Fibroblast of pulmonary artery (primary cell): ENCODE measurements at places on chromosomes 11 and 22.

DNA sequence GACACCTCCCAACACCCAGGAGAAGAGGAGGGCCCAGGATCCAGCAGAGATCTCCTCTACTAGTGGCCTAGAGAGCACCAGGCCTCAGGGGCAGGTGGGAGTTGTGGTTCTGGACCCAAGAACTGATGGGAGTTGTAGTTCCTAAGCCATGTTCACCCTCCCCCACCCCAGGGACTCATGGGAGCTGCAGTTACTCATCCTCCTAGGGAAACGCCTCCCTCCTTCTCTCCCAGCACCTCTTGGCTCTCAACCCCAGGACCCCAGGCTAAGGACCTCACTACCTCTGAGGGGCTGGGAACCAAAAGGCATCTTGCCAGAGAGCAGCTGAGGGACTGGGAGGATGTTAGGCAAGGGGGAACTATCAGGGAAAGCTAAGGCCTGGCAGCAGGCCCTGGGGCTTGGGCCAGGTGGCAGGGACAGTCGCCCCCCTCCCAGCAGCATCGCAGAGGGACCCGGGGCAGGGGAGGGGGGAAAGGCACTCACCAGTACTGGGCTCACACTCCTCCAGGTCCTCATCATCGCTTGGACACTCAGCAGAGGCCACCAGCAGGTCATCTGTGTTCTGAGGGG, 28.9 kb downstream of the SLC22A12 start:
- DNase-seq: peak; percentile 75

DNA sequence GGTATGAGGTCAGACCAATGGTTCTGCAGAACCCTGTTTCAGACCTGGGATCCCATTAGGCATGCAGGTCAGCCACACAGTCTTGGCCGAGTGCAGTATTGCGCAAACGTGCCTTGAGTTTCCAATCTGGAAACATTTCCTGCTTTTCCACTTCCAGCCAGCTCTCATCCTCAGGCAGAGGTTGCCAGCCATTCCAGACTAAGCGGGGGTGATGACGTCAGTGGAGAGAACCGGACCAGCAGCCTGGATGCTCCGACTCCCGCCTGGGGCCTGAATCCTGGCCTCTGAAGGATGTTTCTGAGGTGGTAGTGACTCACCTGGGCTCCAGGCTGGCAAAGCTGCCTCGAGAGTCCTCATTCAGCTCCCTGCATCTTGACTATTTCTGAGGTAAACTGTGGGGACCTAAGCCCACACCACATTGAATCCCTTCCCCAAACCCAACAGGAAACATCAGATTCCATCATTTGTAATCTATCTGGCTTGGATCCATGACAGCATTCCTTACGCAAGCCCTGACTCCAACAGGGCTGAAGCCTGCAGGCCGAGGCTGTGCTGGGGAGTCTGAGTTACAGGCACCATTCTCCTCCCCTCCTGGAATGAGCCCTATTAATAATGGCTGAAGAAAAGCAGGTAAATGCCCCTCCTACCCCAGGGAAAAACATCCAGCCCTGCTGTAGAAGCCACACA, 83.0 kb downstream of the ABTB2 start:
- DNase-seq: peak; percentile 99

DNA sequence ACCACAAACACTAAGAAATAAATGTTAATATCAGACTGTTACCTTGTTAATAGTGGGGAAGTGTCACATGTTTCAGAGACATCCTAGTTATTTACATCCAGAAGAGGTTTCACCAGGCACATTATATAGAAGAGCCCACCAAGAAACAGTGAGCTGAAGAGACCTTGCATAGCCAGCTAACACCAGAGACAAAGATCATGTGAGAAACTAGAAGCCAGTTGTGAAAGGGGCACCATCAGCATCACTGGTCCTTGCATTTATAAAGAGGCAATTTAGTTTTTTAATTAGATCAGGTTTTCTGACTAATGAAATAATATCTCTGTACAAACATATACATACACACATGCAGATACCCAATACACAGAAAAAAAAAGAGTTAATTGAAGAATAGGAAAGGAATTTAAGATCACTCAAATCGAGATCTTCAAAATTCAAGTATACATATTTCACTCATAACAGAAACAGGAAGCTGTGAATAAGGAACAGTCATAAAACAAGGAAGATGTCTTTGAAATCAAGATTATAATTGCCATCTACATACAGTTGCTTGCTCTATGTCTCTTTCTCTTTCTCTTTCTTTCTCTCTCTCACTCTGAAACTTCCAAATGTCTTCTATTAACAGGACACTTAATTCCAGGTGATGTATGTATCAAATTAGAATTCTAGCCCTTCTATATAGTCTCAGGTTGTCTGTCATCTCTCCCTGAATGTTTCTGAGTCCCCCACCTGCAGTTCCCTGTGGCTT, 348.7 kb downstream of the ETS1 start:
- no peak for DNase-seq

DNA sequence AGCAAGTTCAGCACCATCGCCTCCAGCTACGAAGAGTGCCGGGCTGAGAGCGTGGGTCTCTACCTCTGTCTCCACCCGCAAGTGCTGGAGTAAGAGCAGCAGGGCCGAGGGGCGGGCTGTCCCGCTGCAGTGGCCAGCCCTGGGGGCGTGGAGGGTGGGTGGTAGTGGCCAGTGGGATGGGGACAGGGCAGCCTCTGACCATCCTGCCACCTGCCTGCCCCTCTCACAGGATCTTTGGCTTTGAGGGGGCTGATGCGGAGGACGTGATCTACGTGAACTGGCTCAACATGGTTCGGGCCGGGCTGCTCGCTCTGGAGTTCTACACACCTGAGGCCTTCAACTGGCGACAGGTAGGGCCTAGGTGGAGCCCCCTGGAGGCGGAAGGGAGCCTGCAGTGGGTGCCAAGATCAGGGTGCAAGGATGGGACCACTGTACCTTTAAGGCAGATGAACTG, 15.0 kb upstream of the BBS1 start:
- no peak for DNase-seq

DNA sequence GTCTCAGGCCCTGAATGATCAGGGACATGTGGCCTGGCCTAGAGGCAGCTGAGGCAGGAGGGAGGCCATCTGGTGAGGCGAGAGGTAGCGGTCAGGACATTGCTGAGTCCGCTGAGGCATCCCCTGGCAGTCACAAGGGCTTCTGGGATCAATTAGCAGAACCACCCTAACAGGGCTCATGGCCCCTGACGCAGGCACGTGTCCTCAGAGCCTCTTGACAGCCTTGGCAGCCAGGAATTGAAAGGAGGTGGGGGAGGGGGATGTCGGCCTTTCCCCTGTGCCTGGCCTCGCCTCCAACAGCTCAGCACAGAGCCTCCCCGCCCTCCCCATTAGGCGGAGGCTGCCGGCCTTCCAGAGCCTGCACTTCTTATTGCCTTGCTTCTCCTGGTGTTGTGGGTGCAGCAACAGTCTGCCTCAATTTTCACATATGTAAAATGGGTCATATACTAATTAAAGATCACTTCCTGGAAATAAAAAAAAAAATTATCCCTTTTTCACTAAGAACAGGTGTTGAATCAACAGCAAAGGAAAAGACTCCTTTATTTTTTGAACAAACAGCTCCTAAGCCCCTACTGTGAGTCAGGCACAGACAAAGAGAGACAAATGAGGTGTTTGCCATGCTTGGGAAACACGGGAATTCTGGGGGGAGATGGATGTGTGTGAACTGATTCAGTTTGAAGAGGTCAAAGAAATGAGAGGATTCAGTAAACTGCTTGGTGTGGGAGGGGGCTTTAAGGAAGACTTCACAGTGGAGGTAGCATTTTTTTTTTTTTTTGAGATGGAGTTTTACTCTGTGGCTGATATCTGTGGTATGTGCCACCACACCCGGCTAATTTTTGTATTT, 55.3 kb downstream of the NFAM1 start:
- peak; percentile 24 for DNase-seq

DNA sequence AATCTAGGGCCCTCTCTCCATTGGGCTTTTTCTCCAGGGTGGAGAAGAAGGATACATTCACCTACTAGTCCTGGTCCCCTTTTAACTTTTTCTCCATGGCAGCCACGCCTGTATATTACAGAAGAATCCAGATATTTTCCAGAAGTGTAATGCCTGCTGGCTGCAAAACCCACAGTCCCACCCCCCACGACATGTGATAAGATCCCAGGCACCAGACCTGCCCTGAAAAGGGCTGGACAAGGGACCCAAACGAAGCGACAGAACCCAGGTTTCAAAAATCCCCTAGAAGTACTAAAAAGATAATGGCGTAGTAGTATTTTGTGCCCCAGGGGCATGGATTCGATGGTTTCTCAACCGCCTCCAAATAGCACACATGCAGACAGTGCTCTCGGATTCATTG, 2.8 kb downstream of the WT1 start:
- no peak for DNase-seq

DNA sequence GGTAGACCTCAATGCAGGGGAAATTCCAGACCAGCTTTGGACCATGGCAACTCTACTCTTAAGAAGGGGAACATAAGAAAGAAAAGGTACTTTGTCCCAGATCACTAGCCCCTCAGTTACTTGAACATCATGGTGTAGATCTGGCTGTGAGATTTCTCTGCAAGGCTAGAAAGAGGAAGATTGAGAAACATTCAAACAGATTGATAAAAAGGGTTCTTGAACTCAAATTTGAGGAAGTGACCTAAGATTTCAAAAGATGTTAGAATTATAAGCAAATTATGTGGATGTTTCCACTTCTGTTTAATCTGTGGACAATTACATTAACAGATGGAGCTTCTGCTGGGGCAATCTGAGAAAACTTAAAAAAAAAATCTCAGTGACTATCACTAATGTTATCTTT, 21.8 kb upstream of the UPB1 start:
- DNase-seq: no peak

DNA sequence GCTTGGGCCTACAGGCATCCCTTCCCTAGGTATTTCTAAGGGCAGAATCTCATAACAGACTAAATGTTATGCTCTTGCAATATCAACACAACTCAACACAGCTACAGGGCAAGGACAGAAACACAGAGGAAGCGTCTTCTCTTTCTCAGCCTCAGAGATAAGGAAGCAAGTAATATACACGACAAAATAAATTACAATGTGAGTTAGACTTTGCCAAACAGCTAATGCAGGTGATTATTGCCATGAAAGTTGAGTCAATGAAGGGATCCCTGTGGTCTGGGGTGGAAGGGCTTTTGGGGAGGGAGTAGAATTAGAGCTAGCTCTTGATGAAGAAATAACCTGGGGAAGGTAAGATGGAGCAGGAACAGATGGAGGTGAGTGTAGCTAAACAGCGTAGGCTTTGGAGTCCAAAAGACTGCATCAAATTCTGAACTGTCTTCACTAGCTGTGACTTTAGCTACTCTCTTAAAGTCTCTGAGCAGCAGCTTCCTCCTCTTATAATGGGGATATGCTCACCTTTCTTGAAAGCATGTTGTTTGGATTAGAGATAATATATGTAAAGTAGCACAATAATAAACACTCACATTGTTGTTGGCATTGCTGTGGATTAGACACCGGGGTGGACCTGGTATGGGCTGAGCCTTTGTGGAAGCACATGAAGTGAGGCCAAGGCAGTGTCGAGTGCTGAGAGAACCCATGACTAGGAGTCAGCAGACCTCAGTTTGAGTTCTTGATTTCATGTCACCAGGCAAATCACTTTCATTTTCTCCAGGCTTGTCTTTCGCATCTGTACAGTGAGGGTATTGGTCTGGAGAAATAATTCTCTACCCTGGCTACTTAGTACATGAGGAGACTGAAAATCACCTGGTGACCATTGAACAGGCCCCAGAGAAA, 41.0 kb upstream of the AQP11 start:
- DNase-seq: no peak

DNA sequence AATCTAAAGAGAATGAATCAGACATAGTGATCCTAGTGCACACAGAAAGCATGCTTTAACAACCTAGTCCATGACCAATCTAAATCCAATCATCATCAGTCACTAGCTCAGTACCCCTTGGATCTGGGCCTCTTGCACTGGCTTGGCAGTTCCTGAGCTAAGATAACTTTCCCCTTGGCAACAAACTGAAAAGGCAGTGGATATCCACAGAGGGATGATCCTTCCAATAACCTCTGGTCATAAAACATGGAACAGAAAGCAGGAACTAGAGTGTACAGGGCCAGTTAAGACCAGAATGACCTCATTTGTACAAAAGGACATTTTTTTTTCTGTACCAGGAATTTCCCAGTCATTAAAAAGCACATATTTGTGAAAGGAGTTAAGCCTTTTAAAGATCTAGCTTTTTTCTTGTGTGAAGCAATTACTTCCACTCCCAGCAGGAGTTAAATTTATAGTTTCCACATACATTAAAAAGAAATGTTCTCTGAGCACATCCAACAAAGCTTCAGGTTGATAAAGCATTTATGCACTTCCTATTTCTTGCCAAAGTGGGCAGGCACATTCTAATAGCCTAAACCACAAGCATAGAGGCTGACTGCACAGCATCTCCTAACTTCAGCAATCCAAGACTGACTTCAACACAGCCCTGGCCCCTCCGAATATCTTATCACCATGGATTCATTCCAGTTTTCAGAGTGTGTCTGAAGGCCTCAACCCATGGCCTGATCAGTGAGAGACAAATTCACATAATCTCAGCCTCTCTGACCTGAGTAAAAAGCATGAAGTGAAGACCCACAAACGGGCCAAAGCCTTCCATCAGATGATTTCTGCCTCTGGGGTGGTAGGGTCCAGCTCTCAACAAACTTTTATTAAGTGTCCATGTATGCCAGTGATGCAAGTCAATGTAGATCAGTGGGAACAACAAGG, 29.9 kb downstream of the GUCY1A2 start:
- DNase-seq: peak; percentile 69

DNA sequence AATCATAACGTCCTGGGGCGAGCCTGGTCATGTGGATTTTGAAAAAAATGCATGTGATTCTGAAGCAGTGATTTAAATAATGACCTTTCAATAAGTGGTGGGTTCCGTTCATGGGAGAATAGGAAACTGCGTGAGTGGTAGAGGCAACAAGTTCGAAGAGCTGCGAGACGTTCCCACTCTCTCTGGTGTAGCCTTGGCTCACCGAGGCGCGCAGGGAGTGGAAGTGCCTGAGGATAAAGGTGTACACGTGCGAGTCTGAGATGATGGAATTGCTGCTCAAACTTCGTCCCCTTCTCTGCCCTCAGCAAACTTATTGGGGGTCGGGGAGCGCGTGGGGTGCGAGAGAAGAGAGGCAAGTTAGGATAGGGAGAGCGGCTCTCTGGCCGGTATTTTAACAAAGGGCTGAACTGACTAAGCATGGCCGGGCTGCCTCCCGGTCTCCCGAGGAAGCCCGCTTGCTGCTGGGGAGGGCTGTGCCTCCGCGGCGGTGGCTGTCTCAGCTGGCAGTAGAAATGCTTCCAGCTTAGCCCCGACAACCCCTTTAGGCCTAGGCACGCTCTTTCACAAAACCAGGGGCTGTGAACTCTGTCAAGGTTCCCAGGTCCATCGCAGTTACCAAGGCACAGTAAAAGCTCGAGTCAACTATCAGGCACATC, 875 bp upstream of the STT3A start:
- peak; percentile 22 for DNase-seq

DNA sequence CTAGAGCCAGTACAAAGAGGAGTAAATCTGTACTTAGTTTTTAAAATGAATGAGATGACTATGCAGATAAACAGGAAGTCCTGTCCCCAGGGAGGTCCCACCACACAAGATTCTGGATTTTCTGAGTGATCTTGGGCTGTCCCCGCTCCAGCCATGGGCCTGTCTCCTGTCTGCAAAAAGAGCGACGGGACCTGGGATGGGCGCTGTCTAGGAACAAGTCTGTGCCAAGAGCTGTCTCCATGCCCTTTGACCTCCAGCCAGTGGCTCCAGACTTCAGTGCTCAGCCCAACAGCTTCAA, 6.0 kb downstream of the CSNK1E start:
- DNase-seq: no peak
